Ureter (tissue), 1 donor: ENCODE measurements at places on chromosomes 12 and 14. TPM values are rescaled to one million over a fixed set of nuclear protein-coding genes. Genes with fewer than 3 reads are reported as not detected.

DNA sequence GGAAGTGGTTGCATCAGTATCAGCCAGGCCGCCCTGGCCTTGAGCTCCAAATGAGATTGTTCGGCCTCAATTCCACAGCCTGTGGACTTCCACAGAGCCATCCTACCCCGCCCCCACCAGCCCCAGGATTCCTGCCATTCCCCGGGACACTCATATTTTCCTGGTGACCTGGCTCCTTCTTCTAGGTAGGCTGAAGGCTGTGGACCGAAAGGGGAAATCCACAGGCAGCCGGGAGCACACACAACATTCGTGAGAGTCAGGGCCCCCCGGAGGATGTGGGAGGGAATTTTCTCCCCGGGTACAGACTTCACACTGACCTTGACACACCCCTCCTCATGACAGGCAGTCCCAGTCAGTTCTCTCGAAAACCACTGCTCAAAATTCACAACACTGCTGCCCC is 39.9 kb downstream of the RIN3 start:
- DNase-seq = no peak

CLEC9A gene
- total RNA-seq = 0.57 TPM

- DNase-seq = no peak
Observed at GRCh38 chr14:85535321-85535720, 5.4 kb downstream of the FLRT2 start.

DNA sequence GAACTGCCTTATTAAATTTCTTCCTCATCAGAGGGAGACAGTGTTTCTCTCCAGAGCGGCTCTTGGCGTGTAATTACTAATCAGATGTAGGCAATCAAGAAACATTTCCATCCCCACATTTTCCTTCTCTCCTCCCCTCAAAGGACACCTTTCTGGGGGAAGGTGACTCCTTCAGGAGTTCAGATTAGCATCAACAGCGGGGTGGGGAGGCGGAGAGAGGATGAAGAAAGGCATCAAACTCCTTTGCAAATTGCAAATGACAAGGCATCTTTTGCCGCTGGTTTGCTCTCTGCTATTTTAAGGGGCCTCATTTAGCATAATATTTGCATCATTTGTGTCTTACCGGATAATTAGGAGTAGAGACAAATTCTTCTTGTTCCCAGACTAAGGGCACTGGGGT is 231.7 kb upstream of the SRRM4 start:
- no peak for DNase-seq

RASSF9 gene
- 2.0 TPM for total RNA-seq

DNA sequence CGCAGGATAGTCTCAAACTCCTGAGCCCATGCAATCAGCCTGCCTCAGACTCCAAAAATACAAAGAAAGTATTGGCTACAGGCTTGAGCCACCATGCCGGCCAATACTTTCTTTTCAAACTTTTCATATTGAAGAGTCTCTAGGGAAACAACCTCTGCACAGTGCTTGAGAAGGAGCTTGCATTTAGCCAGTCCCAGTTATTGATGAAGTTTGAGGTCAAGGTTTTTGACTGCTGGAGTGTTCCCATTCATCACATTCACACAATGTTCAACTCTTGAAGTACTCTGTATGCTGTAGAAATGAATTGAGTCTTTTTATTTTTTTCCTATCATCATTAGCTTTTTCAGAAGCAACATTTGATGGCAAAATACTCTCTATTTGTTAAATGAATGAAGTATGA is 355.8 kb upstream of the E2F7 start:
- DNase-seq = no peak

SUPT16H gene
- total RNA-seq = 75.0 TPM

MVK gene
- 44.0 TPM for total RNA-seq

RILPL2 gene
- 7.8 TPM for total RNA-seq

DNA sequence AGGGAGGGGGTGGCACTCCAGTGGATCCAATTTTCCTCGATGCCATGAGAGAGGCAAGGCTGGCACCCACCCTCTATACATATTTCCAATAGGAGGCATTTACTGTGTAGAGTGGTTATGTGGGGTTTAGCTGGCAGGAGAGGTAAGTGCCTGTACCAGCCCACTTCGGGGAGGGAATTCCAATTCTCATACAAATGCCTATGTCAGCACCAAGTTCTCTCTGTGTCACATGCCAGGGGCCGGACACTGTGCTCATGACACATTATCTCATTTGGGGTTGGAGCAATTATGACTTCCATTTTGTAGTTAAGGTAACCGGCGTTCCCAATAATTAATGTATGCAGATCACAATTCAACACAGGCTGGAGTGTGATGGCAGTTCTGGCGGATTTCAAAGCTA is 284.3 kb downstream of the KSR2 start:
- no peak for DNase-seq

DNA sequence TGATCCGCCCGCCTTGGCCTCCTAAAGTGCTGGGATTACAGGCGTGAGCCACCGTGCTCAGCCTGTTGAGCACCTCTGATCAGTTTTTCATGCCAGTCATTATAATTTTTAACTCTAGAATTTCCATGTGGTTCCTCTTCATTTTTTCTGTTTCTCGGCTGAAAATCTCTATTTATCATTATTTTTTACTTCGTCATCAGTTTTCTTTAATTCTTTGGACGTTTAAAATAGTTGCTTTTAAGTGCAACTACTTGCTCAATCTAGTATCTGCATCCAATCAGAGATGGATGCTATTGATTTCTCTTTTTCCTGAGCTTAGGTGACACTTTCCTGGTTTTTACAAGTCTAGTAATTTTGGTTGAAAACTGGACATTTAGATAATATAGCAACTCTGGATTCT is 16.8 kb downstream of the MAPKAPK5 start:
- no peak for DNase-seq

DNA sequence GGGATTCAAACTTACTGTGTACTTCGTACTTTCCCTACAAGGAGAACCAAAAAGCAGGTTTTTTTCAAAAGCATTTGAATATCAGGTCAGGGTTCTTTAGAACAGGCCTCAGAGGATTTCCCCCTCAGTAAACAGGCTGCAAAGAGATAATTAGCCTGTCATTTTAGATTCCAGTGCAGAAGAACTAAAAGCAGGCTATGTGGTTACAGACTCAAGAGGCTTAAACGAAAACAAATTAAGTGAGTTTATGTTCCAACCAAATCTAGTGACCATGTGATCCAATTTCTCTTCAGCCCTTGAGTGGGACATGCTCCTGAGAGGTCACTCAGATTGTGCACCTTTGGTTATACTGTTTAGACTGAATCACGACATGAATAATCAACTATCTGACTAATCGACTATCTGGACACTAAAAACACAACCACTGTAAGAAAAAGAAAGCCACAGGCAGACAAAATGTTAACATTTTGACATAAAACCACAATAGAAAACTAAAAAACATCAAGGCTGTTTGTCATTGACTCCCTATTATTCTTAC is 4.5 kb downstream of the TMED8 start:
- no peak for DNase-seq

PAX9 gene
- total RNA-seq = 2.1 TPM

ADAMTS20 gene
- total RNA-seq = not detected

OR2AP1 gene
- total RNA-seq = not detected

DNA sequence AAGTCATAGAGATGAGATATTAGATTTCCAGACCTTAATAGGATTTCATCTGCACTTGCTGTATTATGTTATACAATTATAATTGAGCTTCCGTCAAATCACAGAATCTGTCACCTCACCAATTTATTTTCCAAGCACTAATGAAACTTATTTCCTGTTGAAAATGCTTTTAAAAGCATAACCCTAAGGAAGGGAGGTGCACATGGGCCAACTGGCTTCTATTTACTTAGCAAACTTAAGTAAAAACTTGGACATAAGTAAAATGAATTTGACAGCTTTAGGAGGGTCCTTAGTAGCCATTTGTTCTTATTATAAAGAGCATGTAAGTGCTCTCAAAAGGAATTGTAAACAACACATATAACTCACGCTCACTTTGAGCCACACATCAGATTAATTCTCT is 462.2 kb upstream of the TMPO start:
- no peak for DNase-seq

CLSTN3 gene
- 48.2 TPM for total RNA-seq
